Motor neuron (in vitro differentiated cells): ENCODE measurements at places on chromosomes 3 and 15. TPM values are rescaled to one million over a fixed set of nuclear protein-coding genes. Genes with fewer than 3 reads are reported as not detected.

- no peak for ATAC-seq
Observed at GRCh38 chr3:172601066-172601832, 78.0 kb upstream of the TNFSF10 start.

DNA sequence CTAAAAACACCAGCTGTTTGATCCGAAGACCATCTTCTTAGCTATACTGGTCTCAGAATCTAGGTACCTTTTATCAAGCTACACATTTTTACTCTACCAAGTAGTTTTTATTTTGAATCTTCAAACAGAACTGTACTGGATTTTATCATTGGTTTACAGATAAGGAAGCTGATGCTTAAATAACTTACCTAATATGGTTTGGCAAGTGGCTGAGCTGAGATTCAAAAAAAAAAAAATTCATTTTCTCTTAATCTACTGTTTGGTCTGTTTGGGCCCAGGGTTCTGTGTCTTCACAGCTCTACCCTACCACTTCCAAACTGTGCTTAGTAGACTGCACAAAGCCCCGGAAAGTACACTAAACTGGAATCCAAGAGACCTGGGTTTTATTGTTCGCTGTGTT, 35.7 kb downstream of the ZNF860 start:
- no peak for ATAC-seq

DNA sequence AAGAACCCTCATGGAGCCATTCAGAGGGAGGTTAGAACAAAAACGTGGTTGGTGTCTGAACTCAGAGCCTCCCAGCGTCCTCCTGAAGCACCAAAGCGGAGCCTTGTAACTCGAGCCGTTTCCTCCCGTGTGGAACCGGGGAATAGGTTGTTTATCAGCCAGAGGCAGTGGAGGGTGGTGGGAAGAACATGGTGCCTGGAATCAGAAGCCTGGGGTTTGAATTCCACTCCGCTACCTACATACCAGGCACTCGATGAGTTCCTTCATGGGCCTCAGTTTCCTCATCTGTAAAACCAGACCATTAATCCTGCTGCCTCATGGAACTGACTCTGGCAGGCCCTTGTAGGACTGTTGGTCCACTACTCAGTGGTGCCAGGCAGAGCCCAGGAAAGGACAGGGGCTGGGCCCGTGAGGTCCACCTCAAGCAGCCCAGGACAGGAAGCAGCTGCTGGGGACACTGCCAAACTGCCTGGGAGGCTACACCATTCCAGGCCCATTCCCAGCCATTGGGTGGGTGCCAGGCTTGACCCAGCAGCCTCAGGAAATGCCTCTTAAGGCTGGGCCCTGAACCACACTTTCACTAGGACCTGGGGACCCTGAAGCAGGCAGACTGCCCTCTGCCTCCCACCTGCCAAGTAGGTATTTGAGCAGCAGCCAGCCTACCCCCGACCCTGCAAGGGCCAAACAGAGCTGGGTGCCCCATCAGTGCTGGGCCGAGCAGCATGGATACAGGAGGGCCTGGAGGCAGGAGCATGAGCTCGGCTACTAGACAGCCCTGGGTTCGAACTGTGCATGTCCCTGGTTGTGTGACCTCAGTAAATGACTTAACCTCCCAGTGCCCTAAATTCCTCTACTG, 33.4 kb downstream of the PRKCD start:
- no peak for ATAC-seq

- ATAC-seq, result no peak
Observed at GRCh38 chr15:33104212-33104611, 90.3 kb downstream of the FMN1 start.

The SLC22A13 gene
- total RNA-seq, result 0.45 and 0.94 TPM in 2 replicates

DNA sequence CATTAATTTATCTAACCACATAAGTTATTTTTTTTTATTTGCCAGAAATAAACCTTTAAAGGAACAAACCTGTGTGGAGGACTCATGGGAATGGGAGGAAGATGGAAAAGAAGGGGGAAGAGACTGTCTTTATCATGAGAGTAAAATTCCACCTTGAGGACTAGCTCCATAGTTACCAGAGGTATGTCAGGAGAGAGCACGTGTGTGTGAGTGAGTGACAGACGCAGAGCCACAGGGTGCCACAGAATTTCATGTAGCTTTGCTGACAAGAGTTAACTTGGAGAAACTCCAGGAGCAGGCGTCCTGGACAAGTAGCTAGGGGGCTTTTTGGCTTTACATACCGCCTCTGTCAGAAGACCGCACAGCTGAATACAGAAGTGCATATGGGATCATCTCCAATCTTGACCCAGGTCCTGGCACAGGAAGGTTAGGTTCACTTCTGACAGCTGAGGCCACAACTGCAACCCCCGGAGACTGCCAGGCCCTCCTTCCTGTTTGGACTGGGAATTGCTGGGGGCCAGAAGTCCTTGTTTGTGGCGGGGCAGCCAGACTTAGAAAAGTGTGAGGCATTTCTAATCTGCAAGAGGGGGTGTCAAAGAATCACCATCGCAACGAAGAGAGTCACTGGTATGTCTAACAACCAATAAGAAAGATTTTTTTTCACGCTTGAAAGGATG, 197.8 kb upstream of the TPM1 start:
- no peak for ATAC-seq

GRCh38 chr3:34312684-34313083, 514.3 kb downstream of the PDCD6IP start:
- ATAC-seq, result no peak

The MYEF2 gene
- total RNA-seq, result 122 TPM in 2 replicates

GRCh38 chr15:49145651-49146609, 9.5 kb downstream of the COPS2 start:
- ATAC-seq, result peak; percentile 53

The TTLL13 gene
- total RNA-seq, result 0.16 and 0.44 TPM in 2 replicates

GRCh38 chr3:8981700-8982099, 18.4 kb upstream of the RAD18 start:
- no peak for ATAC-seq

- ATAC-seq, result no peak
Observed at GRCh38 chr3:134457376-134458074, 28.3 kb downstream of the ANAPC13 start.

The GOLGA6D gene
- 0.38 and 0.78 TPM in 2 replicates for total RNA-seq

DNA sequence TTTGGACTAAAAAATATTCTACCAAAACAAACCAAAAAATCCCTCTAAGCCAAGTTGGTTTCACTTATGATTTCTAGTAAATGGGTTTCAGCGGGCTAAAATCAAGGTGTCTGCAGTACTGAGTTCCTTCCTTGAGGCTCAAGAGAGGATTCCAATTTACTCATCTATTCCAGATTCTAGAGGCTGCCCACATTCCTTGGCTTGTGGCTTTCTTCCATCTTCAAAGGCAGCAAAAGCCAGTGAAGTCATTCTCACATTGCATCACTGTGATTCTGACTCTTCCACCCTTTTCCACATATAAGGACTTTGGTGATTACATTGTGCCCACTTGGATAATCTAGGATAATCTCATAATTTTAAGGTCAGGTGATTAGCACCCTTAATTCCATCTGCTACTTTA, 48.1 kb downstream of the DPPA2 start:
- no peak for ATAC-seq

DNA sequence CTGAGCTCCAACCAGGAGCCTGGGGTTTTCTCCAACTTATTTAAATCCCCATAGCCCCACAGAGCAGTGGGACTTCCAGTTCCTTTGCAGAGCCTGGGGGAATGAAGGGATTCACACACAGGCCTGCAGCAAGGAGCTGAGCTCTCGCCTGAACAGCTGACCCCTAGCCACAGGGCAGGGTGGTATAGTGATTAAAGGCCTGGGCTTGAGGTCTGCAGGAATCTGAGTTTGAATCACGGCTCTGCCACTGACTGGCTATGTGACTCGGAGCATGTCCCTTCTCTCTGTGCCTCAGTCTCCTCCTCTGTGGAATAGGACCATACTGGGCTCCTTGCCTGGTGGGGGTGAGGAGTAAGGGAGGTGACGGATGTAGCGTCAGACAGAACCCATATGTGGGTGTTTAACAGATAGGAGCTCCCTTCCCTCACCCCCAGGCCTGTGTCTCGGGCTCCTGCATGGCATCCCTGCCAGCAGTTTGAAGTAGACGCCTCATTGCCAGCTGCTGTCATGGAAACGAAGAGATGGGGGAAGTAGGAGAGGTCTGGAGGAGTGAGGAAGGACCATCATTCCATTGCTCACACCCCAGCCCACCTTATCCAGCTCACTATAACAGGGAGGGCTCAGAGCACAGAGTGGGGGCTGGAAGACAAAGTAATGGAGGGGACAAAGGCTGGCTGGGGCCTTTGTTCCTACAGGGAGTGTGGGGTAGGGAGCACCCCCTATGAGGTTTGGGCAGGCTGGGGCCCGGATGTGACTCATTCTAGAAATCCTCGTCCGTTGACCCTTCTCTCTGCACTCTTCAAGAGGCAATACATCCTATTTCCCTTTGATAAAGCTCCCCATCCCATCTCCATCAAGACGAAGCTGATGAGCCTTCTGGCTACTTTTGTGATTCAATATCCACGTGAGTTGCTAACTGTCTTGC, 14.8 kb downstream of the HRH1 start:
- no peak for ATAC-seq

The OCA2 gene
- total RNA-seq, result 0.16 and 0.18 TPM in 2 replicates

DNA sequence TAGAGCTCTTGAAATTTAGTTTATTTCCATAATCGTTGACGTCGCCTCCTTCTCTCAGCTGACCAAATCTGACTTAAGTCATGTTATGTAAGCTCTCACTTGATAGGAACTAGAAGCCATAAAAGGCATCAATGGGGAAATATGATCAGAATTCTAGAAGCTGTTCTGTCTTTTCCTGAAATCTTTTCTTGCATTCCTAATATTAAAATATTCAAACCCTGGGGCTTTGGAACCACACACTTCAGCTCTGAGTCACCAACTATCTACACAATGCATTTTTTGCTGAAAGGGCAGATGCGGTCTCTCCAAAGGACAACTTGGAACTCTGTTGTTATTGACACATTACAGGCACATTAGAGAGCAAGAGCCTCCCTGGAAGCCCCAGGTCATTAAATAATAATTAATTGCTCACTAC, 91.3 kb downstream of the LARS2 start:
- peak; percentile 87 for ATAC-seq

DNA sequence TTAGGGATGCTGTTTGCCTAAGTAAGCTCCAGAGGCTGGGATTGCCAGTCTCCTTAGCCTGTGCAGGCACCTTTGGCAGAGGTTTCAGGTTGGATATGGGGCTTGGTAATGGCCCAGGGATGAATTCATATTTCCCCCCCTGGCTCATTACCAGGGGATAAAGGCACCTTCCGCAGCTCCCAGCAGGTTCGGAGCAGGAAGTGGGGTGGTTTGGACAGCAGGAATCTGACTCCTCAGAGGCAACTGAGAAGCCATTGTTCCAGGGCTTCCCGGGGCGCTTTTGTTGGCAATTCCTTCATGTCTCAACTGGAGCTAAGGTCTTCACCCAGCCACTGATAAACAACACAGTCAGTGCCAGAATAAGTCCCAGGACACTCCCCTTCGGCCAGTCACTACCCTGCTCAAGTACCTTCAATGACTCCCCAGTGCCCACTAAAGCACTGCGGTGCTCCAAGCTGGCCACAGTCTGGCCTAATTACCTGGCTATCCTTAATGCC, 85.3 kb upstream of the SLC6A6 start:
- ATAC-seq, result no peak

The LRTM1 gene
- 1.2 and 2.4 TPM in 2 replicates for total RNA-seq

DNA sequence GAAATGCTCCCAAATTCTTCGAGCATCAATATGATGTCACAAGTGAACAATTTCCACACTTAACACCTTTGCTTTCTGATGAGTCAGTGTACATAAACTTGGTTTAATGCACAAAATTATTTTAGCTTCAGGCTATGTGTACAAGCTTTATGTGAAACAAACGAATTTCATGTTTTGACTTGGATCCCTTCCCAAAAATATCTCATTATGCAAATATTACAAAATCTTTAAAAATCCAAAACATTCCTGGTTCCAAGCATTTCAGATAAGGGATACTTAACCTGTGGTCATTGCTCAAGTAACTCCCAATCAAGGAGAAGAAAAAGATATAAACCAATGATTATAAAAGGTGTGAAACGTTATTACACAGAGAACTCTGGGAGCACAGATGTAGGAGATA, 25.2 kb downstream of the RAB5A start:
- peak; percentile 77 for ATAC-seq

- ATAC-seq, result no peak
Observed at GRCh38 chr15:68576235-68576892, 2.4 kb upstream of the CORO2B start.

DNA sequence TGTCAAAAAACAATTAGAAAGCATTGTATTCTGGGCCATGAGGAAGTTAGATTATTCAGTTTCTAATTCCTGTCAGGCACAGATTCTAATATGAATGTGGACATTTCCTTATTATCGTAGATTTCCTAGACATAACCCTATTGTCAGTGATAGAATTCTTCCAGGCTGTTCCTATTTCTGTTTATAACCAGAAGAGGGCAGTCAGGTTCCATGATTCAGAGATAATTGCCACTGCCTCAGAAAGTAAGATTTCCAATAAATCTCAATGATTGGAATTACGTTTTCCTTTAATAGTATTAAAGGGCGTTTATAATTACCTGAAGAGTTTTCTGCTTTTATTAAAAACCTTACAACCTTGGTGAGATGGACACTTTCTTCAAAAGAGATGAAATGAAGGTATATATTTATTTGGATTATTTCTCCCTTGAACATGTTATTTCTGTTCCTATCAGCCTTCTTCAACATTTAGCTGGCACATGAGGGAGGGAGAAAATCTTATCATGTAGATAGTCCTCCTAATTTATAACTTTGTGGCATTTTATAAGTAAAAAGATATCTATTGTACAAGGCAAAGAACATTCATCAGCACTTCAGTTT, 439.2 kb downstream of the MCTP2 start:
- peak; percentile 41 for ATAC-seq

- no peak for ATAC-seq
Observed at GRCh38 chr15:52682200-52682599, 3.0 kb upstream of the ATOSA start.

The RYR3 gene
- total RNA-seq, result 0.51 and 0.92 TPM in 2 replicates

DNA sequence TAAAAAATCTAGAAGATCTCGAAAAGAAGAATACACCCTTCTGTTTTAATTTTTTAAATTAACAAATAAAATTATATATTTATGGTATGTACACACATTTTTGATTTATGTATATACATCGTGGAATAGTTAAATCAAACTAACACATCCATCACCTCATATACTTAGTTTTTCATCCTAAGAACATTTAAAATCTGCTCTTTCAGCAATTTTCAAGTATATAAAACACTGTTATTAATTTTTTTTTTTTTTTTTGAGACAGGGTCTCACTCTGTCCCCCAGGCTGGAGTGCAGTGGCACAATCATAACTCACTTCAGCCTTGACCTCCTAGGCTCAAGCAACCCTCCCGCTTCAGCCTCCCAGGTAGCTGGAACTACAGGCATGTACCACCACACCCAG, 32.8 kb upstream of the ACAP2 start:
- ATAC-seq, result no peak

DNA sequence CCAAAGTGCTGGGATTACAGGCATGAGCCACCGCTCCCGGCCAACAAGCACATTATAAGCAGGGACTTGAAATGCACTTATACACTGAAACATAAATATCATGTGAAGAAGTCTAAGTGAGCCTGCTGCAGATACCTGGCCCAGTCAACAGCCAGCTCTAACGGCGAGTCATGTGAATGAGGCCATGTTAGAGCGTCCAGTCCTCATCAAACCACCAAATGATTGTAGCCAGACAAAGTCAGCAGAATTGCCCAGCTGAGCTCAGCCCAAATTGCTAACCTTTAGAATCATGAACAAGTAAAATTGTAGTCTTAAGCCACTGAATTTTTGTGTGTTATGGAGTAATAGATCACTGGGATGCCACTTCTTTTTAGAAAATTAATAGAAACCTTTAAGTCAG, 37.8 kb upstream of the UACA start:
- no peak for ATAC-seq
